ENCODE measurements at places on chromosomes 12 and 14. TPM values are rescaled to one million over a fixed set of nuclear protein-coding genes. Genes with fewer than 3 reads are reported as not detected.

GRCh38 chr14:96231526-96232130 is 24.4 kb upstream of the BDKRB1 start:
- no peak overlapping the region for H3K27ac ChIP-seq
- H3K4me3 ChIP-seq: no peak overlapping the region
- no peaks in the 10 kb centered on the region for H3K4me1 ChIP-seq
- H3K27me3 ChIP-seq: no peaks in the 10 kb centered on the region

- no peak overlapping the region for H3K4me3 ChIP-seq
- no peak for DNase-seq
- no peaks in the 10 kb centered on the region for H3K4me1 ChIP-seq
- H3K36me3 ChIP-seq: no peaks in the 10 kb centered on the region
- H3K27ac ChIP-seq: no peak overlapping the region
These were observed 353.6 kb downstream of the TMEM121 start for GRCh38 chr14:105879867-105880561.

DNA sequence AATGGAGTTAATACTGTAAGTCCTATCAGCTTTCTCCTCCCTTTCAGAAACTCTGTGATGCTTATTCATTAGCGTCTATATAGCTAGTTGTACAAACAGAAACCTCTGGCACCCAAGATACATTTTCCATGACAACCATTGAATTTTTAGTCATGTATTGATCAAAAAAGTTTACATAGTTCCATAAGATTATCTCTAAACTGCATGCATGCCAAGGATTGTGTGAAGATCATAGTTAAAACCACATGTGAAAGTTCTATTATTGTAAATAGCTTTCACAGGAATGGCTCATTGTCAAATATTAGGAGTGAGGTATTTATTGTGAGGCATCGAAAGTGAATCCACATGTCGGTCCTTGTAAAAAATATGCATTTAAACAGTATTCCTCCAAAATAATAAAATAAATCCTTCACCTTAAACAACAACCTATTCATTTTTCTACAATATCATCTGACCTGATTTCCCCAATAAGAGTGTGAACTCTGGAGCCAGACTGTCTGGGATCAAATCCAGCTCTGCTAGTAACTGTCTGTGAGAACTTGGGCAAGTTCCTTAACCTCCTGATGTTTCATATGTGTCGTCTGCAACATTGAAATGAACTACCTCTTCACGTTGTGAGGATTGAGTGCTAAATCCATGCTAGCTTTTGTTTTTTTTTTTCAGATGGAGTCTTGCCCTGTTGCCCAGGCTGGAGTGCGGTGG is 10.6 kb upstream of the CDKL1 start:
- H3K27me3 ChIP-seq: no peaks in the 10 kb centered on the region
- H3K36me3 ChIP-seq: no peaks in the 10 kb centered on the region
- no peak for DNase-seq
- H3K4me3 ChIP-seq: no peak overlapping the region
- H3K27ac ChIP-seq: no peak overlapping the region

DNA sequence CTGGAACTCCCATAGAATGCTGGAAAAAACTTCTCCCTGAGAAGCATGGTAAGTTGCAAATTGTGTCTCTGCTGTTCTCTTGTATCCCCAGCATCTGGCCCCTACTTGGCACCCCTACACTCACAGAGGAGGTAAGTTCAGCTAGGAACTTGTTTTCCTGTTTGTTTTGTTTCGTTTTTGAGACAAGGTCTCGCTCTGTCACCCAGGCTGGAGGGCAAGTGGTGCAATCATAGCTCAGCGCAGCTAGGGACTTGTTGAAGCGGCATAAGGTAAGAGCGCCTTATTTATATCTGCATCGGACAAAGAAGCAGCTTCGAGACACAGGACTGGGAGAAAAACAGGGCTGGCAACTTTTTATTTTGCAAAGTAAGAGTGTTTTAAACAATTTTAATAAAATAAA is 18.5 kb upstream of the ANO2 start:
- no peaks in the 10 kb centered on the region for H3K27me3 ChIP-seq
- H3K27ac ChIP-seq: no peak overlapping the region
- no peaks in the 10 kb centered on the region for H3K36me3 ChIP-seq
- no peak overlapping the region for H3K4me3 ChIP-seq

- H3K4me1 ChIP-seq: no peaks in the 10 kb centered on the region
- no peaks in the 10 kb centered on the region for H3K27me3 ChIP-seq
- H3K36me3 ChIP-seq: no peaks in the 10 kb centered on the region
- H3K27ac ChIP-seq: no peak overlapping the region
- DNase-seq: no peak
- no peak overlapping the region for H3K4me3 ChIP-seq
These were observed 5.0 kb upstream of the PABPN1 start for GRCh38 chr14:23316300-23316699.

GRCh38 chr14:83975841-83976770 is 1553.8 kb upstream of the FLRT2 start:
- no peak for DNase-seq
- no peaks in the 10 kb centered on the region for H3K36me3 ChIP-seq
- no peak overlapping the region for H3K27ac ChIP-seq
- no peak overlapping the region for H3K4me3 ChIP-seq
- no peaks in the 10 kb centered on the region for H3K27me3 ChIP-seq
- H3K4me1 ChIP-seq: peaks cover 3% of the 10 kb centered on the region

DNA sequence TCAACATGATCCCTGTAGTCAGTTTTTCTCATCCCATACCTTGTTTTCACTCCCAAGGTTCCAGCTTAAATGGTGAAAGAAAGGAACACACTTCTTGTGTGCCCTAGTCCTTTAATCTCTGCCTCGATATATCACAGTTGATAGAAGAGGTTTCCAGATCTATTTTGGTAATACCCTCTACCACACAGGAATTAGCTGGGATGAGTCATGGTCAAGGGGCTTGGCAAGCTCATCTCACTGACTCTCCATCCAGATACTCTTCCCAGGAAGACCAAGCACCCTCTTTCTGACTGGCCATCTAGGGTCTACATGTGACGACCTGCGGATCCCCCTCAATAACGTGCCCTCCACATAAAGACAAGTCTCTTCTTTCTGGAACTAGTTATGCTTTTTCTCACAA is 277.9 kb downstream of the ITPR2 start:
- no peak for DNase-seq
- H3K4me1 ChIP-seq: no peaks in the 10 kb centered on the region
- no peak overlapping the region for H3K27ac ChIP-seq
- H3K36me3 ChIP-seq: no peaks in the 10 kb centered on the region
- no peaks in the 10 kb centered on the region for H3K27me3 ChIP-seq

- peak within 1 kb of the TSS; percentile 59 for H3K4me3 ChIP-seq
- H3K36me3 ChIP-seq: no peaks in the 10 kb centered on the region
- DNase-seq: no peak
- peak within 1 kb of the TSS; percentile 87 for H3K27ac ChIP-seq
These were observed at the start of gene APOLD1 for GRCh38 chr12:12784911-12785814. APOLD1 (plus strand) TSS chr12:12785659; CDS start chr12:12785692, 33 bp downstream.

DNA sequence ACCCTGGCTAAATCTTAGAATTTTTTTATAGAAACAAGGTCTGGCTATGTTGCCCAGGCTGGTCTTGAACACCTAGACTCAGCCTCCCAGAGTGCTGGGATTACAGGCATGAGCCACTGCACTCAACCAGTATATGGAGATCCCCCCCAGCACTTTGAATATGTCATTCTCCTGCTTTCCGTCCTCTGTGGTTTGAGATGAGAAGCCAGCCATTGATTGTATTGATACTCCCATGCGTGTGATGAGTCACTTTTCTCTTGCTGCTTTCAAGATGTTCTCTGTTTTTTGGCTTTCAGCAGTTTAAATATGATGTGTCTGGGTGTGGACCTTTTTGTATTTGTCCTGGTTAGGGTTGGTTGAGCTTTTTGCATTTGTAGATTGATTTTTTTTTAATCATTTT is 75.2 kb upstream of the DNM1L start:
- no peaks in the 10 kb centered on the region for H3K4me1 ChIP-seq
- no peaks in the 10 kb centered on the region for H3K36me3 ChIP-seq
- H3K27me3 ChIP-seq: no peaks in the 10 kb centered on the region
- DNase-seq: no peak

GRCh38 chr12:103373088-103373523 is 122.7 kb downstream of the C12orf42 start:
- DNase-seq: peak; percentile 30
- H3K36me3 ChIP-seq: no peaks in the 10 kb centered on the region
- no peak overlapping the region for H3K4me3 ChIP-seq
- H3K27ac ChIP-seq: no peak overlapping the region
- H3K27me3 ChIP-seq: no peaks in the 10 kb centered on the region
- no peaks in the 10 kb centered on the region for H3K4me1 ChIP-seq

The SERPINA9 gene
- total RNA-seq: not detected
